ENCODE measurements at places on chromosomes 5 and 9. TPM values are rescaled to one million over a fixed set of nuclear protein-coding genes. Genes with fewer than 3 reads are reported as not detected.

SERF1A gene
- total RNA-seq: 15.0 TPM

GRCh38 chr5:28961816-28962215 lies 1923.4 kb upstream of the CDH9 start:
- DNase-seq: no peak

- no peak for DNase-seq
These were observed 15.7 kb downstream of the TPPP start for GRCh38 chr5:677131-678101.

GRCh38 chr9:8628791-8629190 lies 829.2 kb upstream of the DMAC1 start:
- no peak for DNase-seq

GRCh38 chr9:121282277-121283079 lies 14.5 kb downstream of the GSN start:
- peak; percentile 48 for DNase-seq

DNA sequence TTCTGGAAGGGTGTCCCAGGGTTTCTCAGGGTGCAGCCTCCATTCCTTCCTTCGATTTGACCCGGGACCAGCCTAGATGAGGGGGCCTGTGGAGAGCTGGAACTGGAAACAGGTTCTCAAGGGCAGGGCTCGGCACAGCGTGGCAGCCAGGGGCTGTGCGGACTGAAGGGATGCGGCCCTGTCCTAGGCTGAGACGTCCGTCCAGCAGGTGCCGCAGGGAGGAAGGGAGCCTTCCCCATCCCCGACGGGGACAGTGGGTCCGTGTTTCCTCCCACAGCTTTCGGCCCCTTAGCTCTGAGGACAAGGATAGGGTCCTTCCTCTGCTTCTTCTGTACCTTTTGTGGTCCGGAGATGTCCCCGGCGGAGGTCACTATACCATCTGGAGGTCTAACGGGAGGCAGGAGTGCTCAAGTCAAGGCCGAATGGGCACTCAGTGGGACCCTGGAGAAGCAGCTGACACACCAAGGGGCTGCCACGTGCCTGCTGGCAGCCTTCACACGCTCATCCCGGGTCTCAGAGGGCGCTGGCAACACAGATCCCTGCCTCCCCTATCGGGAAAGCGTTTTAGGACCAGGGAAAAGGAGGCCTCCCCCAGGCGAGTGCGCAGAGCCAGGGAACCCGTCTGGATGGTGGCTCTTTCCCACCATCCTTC lies 49.9 kb downstream of the USP20 start:
- DNase-seq: peak; percentile 56

DNA sequence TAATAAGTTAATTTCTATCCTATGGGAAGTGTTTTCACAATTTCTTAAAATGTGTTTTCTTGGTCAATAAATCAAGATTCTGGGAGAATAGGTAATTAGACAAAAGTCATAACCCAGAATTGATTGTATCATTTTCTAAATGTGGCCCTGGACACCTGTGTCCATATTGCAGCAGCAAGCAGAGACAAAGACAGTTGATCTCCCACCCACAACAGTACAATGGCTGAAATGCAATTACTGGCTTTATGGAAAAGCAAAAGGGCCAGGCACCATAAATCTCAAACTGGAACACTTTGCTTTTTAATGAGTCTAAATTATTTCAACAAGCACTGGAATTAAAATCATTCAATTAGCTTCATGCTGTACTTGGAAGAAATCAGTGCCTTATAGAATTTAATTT lies 157.2 kb downstream of the ESM1 start:
- no peak for DNase-seq

GRCh38 chr9:36945999-36946398 lies 88.1 kb downstream of the PAX5 start:
- DNase-seq: no peak

- no peak for DNase-seq
These were observed 26.2 kb upstream of the TCF7 start for GRCh38 chr5:134088291-134088690.

DNA sequence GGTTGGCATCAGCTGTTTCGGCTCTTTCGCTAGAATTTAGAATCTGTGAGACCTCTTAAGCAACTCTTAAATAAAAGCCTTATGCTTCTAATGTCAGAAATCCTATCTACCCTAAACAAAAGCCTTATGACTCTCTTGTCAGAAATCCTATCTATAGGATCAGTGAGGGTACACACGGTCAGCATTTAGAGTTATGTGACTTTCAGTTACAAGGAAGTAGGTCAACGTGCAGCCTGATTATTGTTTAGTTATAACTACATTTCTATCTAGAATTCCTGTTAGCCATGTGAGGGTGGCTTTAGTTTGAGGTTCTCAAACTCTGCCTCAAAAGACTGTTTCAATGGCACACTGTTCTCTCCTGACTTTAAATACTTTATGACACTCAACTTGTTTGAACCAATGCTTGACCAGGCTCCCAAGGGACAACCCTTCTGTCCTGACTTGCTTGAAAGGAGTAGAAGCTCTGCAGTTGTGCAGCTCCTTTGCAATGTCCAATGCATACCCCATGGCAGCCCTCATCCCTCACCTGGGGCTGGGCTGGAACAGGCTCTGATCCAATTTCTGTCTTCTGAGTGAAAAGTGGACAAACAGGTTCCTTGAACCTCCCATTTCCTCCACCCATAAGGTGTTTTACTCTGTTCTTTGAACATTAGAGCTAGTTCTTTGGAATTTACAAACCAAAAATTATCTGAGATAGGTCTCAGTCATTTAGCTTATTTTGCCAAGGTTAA lies 251.6 kb upstream of the PIK3R1 start:
- DNase-seq: peak; percentile 52

DNA sequence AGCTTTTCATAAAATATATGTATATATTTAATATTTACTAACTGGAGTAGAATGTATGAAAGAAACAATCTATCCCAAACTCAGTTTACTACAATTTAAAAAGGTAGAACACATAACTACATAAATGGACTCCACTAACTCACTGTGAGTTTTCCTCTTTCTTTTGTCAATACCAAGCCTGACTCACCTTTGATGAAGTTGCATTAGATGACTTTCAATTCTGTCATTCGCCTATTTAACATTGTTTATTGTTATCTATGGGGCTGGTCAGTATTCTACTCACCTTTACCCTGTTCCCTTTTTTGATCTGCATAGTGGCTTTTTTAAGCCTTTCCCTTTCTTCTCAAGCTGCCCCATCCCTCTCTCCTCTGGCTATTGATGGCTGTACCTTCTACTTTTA lies 629.7 kb downstream of the RAB3C start:
- DNase-seq: no peak

- no peak for DNase-seq
These were observed 54.6 kb downstream of the TSSK1B start for GRCh38 chr5:113379936-113380806.

SCGB3A1 gene
- not detected for total RNA-seq

GRCh38 chr9:81748091-81748490 lies 58.7 kb upstream of the TLE1 start:
- DNase-seq: no peak

GRCh38 chr5:125337294-125337693 lies 590.9 kb upstream of the ZNF608 start:
- DNase-seq: no peak

DNA sequence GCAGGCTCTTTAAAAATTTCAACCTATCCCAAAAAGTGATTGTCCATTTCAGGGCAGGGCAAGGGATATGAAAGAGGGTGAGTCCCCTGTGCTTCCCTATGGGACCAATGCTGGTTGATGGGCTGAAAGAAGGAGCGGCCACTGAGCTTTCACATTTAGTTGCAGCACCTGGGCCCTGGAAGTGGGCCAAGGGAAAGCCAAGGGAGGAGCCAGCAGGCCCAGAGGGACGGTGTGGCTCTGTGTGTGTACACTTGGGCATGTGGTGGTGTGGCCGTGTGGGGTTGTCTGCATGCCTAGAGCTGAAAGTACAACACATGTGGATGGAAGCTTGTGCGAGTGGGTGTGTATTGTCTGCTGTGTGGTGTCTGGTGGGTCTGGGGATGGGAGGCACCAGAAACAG lies 14.0 kb upstream of the PSMD5 start:
- no peak for DNase-seq

GRCh38 chr5:144433893-144434292 lies 263.2 kb downstream of the KCTD16 start:
- no peak for DNase-seq

MLANA gene
- not detected for total RNA-seq

PFN3 gene
- not detected for total RNA-seq
